ENCODE measurements at places on chromosomes 2 and 18.

- no peak for DNase-seq
Observed at GRCh38 chr2:54416938-54417337, 39.2 kb upstream of the SPTBN1 start.

GRCh38 chr2:172397148-172397834, 30.1 kb upstream of the ITGA6 start:
- no peak for DNase-seq

GRCh38 chr2:217625557-217626169, 377.1 kb downstream of the TNS1 start:
- no peak for DNase-seq

DNA sequence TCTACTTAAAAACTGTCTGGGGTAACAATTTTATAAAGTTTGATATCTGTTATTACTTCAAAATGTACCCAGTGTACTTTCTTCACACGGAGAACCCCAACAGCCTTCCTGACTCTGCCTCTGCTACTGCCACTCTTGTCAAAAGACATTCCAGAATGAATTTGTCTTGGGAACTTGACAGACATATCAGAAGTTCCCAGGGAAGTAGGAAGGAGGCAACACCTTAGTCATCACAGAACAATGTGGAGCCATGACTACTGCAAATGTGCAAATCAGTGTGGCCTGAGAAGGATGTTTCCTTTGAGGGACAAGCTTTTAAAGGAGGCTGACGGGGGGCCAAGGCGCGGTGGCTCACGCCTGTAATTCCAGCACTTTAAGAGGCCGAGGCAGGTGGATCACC, 133.8 kb upstream of the RNF152 start:
- no peak for DNase-seq

GRCh38 chr2:223643309-223643708, 41.1 kb upstream of the SCG2 start:
- DNase-seq = no peak

GRCh38 chr2:227625420-227625819, 8.1 kb downstream of the SCYGR4 start:
- DNase-seq = no peak

- no peak for DNase-seq
Observed at GRCh38 chr2:238127165-238128060, 11.1 kb upstream of the KLHL30 start.

- peak; percentile 92 for DNase-seq
Observed at GRCh38 chr2:70089220-70089982, 2.1 kb downstream of the PCBP1 start.

DNA sequence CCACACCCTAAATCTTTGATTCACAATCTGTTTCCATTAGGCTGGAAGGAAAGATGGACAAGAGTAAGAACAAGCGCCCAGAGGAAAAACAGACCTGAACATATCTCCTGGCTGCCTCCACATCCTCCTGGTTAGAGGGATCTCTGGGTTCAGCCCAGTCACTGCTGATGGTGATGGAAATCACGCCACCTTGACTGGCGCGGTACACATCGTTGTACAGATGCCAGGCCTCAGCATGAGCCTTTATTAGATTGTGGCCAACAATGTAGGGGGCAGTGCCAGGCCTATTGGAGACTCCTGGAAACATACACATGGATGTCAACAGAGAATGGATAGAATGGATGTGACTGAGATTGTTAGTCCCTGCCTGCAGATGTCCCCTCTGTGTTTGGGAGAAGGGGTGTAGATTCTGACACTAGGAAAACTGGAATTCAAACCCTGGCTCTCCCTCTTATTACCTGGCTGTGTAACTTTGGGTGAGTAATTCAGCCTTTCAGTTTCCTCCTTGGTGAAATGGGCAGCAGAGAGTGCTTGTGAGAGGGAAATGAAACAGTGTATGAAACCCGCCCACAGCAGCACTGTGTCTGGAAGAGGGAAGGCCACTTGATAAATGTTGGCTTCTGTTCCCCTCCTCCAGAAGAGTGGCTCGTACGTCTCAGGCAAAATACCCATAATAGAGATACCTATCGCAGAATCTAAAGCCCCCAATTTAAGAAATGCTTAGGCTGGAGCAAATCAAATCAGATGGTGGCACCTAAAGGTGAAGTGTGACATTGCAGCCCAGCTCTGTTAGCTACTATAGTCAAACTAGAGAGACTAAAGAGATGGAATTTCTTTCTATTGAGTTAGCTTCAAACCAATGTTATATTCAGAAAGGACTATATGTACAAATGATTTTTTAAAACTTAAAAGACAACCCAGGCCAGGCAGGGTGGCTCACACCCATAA, 36.2 kb downstream of the LCT start:
- no peak for DNase-seq

- DNase-seq = no peak
Observed at GRCh38 chr2:95314964-95315611, 17.9 kb downstream of the KCNIP3 start.

DNA sequence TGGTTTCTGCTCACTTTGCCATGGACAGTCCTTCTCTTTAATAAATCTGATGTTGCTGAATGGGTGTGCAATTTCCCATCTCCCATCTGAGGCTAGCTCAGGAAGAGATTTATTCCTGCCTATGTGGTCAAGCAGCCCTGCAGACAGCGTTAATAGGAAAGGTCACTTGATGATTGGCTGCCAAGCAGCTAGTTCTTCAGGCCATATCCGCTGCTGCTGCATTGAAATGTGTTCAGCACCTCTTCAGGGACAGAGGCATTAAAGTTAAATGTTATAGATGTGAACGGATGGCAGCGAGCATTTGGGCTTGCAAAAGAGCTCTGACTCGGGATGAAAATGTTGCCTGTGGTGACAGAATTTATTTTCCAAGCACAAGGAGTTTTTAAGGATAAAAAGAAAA, 474.2 kb downstream of the PIK3C3 start:
- DNase-seq = no peak

GRCh38 chr2:241558532-241559322, at the start of gene BOK:
Gene BOK, plus strand, starts transcription at chr2:241558745. Its CDS starts 739 bp downstream, at chr2:241559484.
- peak; percentile 36 for DNase-seq

- DNase-seq = no peak
Observed at GRCh38 chr2:39109537-39109936, 11.3 kb downstream of the SOS1 start.

DNA sequence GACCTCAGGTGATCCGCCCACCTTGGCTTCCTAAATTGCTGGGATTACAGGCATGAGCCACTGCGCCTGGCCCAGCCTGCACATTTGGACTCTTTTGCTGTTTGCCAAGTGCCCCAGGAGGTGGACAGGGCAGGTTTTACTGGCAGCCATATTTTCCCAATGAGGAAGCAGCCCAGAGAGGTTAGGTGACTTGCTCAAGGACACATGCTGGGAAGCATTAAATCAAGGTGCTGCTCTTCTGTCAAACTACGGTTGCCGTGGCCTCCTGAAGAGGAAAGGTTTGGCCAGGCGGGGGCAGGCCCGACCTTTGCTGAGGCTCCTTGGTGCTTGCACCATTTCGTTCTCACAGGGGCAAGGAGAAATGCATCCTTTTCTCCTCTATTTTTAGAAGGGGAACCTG, 44.0 kb downstream of the DNMT3A start:
- no peak for DNase-seq

DNA sequence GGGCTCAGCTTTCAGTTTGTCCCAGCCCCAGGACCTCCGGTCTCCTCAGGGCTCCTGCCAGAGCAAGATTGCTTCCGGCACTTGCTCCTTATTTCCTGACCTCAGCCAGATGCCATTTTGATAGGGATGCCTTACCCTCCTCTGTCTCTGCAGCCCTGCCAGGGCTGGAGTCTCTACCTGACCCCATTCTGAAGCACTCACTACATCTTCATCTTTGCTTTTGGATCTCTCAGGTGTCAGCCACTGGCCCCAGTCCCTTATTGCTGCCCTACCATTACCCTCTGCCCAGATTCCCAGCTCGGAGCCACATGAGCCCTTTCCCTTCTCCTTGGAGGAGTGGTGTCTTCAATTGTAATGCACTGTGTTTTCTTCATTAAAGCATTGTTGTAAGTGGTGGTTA, 17.1 kb downstream of the OSBPL6 start:
- DNase-seq = no peak

DNA sequence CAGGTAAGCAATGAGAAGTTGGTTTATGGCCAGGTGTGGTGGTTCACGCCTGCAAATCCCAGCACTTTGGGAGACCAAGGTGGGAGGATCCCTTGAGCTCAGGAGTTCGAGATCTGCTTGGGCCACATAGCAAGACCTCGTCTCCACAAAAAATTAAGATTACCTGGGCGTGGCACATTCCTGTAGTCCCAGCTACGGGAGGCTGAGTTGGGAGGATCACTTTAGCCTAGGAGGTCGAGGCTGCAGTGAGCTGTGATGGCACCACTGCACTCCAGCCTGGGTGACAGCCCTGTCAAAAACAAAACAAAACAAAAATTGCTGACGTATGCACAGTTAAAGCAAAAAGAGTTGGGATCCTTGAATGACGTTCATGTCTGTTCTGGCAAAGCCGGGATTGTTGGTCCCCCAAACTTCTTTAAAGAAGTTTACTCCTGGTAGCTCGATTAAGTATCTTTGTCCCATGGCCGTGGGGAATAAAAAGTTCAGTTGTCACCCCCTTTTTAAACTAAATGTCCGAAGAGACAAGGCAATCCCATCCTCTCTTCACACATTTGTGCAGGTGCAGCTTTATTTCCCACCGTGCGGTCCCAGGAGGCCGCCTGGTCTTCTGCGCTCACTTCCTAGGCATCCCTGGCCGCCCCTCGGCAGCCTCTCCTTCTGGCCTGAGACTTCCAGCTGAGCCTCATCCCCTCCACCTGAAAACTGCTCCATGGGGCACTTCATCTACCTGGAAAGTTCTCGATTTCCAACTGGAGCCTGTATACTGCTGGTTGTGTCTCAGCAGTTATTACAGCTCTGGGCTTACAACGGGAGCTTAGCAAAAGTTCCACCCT, 762 bp upstream of the SPOPL start:
- no peak for DNase-seq

DNA sequence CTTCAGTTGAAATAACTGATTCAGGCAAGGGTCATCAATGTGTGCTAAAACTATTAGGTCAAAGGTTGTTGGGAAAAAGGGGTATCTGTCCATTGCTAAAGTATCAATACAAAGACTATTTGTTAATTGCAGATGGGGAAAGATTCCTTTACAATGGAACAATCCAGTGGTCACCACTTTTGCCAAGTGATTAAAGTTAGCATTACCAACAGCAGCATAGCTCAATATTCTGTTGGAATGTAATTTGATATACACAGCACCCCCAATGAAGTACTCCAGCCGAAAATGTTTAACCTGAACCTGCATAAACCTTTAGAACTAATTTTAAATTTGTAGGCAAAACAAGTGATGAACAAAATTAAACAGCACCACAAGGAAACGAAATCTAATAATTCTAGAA, 191.0 kb downstream of the TCF4 start:
- no peak for DNase-seq

DNA sequence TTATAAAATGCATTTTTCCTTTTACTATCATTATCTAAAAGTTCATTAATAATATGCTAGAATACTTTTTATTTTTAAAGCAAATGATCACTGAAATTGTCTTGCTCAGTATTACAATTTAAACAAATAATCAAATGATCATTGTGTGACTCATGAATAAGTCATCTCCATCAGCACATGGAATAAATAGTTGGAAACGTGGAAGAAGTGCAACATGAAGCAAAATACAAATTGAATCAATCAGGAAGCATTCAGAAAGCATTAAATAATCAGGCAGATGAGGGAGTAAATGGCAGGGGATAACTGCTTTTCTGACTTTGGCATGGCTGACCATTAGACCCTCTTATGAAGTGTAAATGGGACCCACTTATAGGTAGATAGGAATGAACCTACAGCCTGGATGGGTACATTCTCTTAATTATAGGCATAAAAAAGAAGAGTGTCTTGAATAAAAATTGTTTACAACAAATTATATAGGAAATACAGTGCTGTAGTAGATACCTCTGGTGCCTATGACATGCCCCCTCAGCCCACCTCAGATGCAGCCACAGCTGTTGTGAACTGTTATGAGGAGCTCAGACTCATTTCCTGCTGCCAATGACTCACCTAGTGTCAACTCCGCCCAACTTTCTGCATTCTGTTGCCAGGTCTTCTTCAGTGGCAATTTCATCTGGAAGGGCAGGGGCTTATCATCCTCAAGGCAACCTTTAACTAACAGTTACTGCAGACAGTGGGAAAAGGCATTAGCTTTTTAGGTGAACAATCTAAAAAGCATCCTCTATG, 936.0 kb downstream of the TRIB2 start:
- DNase-seq = no peak

DNA sequence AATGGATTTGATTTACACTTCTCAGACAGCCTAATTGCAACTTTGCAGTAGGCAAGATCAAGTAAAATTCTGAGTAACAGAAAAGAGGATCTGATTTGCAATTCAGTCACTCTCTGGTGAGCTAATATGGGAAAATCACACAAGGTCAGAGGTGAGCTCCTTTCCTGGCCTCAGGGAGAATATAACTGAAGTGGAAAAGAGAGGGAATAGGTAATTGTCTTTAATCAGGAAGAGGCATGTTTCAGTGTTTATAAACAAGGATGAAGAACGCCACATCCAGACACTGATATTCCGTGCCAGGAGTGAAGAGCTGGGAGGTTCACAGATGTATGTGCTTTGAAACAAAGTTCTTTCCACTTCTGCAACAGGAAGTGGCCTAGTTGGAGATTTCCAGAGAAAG, 127.1 kb downstream of the ETAA1 start:
- DNase-seq = no peak

DNA sequence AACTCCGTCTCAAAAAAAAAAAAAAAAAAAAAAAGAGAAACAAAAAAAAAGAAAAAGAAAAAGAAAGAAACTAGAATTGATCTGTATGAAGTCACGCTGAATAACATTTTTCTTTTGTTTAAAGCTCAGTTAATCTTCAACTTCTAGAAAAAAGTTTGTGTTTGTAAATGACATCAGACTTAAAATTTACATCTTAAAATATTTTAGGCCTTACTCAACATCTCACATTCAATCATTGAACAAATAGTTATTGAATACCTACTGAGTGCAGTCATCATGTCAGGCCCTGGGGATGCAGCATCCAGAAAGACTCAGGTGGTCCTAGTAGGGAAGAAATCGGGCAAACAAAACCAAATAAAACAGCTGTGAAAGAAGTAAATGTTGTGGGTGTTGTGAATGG, 292.3 kb upstream of the FANCL start:
- no peak for DNase-seq

GRCh38 chr2:67974559-67975430, 88.0 kb downstream of the C1D start:
- peak; percentile 77 for DNase-seq

DNA sequence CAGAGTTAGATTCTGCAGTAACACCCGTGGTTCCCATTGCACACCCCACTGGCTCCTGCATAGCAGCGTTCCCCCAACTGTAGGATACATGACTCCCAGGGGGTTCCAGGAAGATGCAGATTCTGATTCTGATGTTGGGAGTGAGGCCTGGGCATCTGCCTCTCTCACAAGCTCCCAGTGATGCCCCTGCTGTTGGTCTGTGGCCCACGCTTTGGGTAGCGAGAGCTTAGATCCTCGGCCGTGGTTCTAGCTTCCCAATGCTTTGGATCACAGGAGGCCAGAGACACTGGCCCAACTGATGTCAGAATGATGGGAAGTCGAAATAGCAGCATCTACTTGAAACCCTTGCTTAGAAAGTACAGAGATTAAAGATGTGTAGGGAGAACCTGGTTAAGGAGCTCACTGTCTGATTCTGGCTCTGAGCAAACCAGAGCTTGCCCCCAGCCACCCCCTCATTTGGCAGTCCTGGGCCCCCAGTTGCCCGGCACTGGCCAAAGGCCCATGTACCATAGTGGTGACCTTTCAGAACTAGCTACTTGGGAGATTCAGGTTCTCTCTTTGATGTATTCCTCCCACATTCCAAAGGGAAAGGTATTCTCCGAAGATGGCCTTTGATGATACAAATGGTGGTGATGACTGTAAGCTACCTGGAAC, 197.5 kb downstream of the FAM210A start:
- DNase-seq = no peak
